ENCODE measurements at places on chromosomes 5 and 9.

- no peak for DNase-seq
These were observed 201.3 kb upstream of the IL12B start for GRCh38 chr5:159531554-159532105.

- DNase-seq: no peak
These were observed 1.6 kb downstream of the KLHL3 start for GRCh38 chr5:137734331-137734730.

- DNase-seq: no peak
These were observed 94.9 kb upstream of the RANBP3L start for GRCh38 chr5:36396640-36397039.

GRCh38 chr5:73705364-73705763 is 79.4 kb downstream of the ARHGEF28 start:
- no peak for DNase-seq

DNA sequence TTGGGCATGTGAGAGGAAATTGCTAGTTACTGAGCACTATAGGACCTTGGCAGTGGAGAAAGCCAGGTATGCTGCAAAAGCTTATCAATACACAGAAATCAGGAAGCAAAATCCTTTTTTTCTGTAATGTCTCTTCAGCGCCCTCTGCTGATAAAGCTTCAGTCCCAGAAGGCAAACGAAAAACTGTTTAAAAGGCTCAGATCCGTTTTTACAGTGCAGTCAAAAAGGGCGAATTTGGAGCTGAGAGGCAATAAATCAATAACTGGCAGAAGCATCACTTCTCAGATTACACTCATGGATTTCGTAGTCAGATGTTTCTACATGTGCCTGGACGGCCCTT is 1.1 kb upstream of the MAN2A1 start:
- DNase-seq: no peak

DNA sequence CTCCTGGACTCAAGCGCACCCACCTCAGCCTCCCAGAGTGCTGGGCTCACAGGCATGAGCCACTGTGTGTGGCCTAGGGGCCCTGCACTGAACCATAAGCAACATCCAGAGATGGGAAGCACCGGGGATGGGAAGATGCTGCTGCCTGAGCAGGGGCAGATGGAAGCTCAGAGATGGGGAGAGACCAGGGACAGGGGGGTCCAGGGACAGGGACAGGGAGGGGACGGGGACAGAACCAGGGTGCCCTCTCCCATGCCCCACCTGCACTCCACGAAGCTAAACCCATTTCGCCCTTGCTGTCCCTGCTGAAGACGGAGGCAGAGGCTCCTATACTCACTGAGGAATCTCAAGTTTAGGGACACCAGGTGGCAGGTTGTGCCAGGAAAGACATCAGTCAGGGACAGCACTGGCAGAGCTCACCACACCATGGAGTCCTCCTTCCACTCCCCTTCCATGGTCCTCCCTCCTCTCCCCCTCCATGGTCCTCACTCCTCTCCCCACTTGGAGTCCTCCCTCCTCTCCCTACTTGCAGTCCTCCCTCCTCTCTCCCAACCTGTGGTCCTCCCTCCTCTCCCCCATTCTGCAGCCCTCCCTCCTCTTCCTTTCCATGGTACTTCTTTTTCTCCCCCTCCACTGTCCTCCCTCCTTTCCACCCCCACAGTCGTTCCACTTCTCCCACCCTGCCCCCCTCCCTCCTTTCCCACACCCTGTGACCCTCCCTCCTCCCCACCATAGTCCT is 45.5 kb upstream of the LRRC14B start:
- no peak for DNase-seq

DNA sequence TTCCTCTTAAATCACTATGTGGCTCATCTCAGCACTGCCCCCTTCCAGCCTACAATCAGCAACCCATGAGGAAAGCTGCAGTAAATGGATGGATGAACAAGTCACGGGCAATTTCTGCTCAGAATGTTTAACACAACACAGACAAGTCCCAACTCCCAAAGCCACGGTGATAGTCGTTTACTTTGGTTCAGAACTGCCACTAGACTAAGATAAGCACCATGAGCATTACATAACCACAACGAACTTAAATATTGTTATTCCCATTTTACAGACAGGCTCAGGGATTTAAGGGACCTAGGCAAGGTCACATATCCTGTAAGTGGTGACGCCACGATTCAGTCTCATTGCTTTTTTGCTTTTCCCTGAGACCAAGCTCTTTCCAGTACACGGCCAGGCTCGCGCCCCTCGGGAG is 2.0 kb upstream of the SMIM27 start:
- no peak for DNase-seq

GRCh38 chr9:84439250-84439649 is 98.7 kb upstream of the SLC28A3 start:
- no peak for DNase-seq

DNA sequence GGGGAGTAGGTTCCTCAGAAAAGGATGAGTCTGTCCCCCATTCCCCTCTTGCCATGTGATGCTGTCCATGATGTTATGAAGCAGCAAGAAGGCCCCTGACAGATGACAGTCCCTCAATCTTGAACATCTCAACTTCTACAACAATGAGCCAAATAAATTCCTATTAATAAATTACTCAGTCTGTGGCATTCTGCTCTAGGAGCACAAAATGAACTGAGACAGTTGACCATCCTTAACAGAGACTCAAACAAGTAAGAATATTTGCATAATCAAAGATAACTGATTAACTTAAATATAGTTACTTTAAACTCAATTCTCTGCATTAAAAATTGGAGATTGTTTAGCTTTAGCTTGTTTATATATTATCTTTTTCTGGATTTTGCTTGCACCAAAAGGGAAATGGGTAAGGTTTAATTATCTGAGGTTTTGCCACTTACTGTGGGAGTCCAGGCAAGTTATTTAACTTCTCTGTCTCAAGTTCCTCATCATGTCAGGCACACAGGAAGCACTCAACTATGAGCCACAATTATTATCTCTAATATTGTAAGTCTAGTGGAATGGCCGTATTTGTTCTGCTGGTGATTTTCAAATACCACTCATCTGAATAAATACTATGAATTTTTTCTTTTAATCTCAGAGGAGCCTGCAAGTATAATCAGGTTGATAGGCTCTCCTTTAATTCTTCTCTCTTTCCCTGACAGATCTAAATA is 162.9 kb downstream of the TSSK1B start:
- no peak for DNase-seq

- no peak for DNase-seq
These were observed 4.5 kb downstream of the MAMDC4 start for GRCh38 chr9:136856541-136857141.

DNA sequence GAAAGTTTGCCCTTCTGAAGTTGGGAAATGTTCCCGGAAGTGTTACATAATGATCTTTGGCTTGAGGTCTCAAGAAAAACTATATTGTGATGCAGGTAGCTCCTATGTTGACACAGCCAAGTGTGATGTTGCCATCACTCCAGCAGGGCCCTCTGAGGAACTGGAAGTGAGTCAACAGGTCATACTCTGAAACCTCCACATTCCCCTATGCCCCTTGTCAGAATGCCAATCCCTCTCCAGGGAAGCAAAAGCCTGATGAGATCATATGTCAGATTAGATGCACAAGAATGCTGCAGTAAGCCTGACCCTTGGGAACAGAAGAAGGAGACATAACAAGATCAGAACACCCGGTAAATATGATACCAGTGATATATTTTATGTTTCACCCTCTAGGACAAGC is 66.8 kb upstream of the ITGA2 start:
- DNase-seq: peak; percentile 70

DNA sequence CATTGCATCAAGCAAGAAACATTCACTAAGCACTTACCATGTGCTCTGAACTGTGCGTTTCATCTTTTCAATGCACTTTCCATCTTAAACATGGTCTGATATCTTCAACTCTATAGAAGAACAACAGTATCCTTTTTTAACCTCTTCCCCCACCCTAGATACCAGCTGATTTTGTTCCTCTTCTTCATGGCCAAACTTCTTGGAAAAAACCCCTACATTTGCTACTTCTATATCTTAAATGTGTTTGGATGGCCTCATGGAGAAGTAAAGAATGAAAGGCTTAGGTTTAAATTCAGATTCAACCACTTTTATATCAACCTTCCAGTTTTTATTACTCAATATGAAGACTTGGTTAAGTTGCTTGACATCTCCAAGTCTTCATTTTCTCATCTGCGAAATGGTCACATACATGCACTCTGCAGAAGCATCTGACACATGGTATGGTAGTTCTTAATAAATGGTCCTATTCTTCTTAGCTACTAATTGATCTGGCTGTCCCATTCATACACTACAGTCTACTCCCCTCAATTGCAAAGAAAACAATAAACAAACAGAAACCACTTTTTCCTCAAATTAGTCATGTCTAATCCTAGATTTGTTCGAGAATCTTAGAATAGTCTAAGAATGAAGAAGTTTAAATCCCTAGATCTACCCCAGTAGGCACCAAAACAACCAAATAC is 59.4 kb downstream of the FYB1 start:
- DNase-seq: no peak

- DNase-seq: no peak
These were observed 60.0 kb downstream of the PAM start for GRCh38 chr5:102815084-102815483.

- DNase-seq: no peak
These were observed 3.8 kb downstream of the RHOBTB3 start for GRCh38 chr5:95734906-95735305.
